Kidney epithelial cell (primary cell): ENCODE measurements at places on chromosomes 16 and 17. TPM values are rescaled to one million over a fixed set of nuclear protein-coding genes. Genes with fewer than 3 reads are reported as not detected.

DNA sequence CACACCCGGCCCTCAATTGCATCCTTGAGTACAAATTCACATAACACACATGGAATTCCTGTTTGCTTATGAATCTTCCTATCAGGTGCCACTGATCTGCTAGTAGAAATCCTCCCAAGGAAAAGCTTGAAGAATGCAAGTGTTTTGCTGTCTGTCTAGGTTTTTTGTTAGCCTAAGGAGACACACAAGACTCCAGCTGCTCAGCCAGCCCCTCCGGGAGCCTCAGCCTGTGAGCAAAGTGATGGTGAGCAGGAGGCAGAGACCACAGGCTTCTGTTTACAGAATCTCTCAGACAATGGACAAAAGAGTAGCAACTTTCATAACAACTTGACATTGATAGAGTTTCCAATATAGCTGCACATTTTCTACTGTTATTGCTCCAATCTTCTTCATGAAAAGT is 18.4 kb upstream of the PRKCA start:
- no peak for DNase-seq

DNA sequence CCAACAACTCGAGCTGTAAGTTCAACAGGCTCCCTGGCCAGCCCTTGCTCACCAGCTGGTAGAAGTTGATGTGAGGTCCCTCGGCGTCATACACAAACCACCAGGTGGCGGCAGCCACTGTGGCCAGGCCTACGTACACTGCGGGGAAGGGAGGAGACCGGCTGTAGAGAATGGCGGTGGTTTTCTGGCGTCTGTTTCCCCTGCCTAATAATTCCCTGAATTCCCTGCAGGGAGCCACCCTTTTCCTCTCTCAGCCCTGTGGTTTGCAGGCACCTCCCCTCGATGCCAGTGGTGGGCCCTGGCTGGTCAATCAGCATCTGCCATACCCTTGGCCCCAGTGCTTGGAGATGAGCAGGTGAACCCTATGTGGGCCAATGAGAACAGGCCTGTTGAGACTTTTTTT is 18.9 kb upstream of the P2RX1 start:
- peak; percentile 21 for DNase-seq

DNA sequence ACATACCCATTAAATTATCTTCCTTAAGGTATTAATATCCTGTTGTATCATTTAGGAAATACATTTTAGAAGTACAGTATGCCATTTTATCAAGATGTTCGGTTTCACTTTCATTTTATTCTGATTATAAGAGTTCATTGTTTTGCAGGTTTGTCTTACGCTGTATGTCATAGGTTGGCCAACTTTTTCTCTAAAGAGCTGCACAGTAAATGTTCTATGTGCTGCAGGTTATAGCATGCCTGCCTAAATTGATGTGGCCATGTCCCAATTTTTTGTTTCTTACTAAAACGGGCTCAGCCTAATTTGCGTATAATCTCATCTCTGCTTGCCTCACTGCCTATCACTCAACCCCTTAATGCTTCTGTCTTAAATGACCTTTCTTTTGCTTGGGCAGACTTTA is 126.4 kb downstream of the USP22 start:
- DNase-seq = no peak

DNA sequence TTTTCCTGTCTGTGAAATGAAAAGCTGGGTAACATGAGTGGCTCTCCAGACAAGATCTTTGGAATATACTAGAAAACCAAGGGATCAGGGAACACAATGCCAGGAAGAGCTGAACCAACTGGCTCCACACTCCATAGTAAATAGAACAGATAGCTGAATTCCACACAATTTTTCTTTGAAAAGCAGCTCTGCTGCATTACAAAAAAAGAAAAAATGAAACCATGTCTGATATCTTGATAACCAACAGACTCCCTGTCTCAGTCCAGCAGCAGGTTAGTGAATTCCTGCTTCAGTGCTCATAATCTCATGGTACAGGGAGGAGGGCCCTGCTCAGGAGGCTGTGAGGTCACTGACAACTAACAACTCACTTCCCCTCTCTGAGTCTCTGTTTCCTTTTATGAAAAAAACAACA is 97.1 kb downstream of the CDH11 start:
- no peak for DNase-seq

DNA sequence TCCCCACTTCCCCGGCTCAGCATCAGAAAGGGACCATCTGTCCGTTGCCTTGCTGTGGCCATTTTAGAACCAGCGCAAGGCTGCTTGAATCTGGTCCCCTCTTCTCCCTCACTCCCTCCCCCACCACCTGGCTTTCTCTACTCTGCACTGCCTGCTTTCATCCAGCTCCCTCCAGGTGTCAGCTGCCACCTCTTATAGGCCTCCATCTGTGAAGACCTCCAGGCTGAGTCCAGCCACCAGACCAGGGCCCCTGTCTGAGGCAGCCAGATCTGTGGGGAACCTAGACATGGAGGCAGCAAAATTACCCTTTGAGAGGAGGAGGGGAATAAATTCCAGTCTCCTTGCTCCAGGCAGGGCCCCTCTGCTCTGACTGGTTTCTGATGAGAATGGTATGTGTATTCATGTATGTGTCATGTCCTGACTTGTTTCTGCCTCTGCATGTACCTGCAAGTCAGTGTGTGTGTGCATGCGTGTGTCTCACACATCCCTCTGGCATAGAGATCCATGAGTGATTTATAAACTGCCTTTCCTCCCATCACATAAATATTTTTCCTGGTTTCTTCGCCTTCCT is 21.1 kb downstream of the MINK1 start:
- no peak for DNase-seq

Gene TLK2
- total RNA-seq = 32.9 and 50.0 TPM in 2 replicates

GRCh38 chr16:3937066-3937875 is 56.8 kb upstream of the CREBBP start:
- no peak for DNase-seq

DNA sequence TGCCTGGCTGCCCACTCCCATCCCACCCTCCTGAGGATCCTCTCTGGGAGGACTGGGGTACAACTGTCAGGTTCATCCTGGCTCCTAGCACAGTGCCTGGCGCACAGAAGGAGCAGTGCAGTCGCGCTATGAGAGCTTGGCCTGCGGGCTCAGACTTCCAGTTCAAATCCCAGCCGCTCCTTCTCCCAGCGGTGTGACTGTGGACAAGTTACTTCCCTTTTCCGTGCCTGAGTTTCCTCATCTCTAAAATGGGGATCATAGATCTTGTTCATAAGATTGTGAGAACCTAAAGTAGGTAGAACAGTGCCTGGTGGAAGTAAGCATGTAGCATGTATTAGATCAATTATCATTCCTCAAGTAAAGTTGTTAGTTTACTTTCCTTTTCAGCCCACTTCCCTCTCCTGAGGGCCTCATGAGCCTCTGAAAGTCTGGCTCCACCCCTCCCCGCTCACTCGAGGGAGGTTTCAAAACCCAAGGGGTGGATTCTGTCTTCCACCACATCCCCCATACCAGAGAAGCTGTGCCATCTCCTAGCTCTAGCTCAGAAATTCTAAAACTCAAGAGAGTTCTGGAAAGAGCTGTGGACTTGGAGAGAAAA is 19.9 kb upstream of the COL1A1 start:
- DNase-seq = no peak

DNA sequence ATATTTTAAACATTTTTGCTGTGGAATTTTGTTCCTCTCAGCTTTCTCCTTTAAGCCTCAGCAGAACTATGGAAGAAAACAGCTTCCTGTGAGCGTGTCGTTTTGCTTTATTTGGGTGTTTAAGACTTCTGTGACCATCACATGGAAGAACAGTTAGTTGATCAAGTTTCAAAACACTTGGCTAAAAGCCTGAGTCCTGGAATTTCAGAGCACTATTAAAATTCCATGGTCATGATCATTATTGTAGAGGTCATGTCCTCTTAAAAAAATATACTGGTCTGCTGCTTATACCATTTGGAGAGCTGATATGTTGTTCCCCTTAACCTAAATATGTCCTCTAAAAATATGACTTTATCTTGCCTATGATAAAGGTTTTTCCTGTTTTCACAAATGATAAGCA is 12.6 kb upstream of the CDR2 start:
- peak; percentile 51 for DNase-seq

Gene TBC1D26
- total RNA-seq = not detected in 2 replicates

DNA sequence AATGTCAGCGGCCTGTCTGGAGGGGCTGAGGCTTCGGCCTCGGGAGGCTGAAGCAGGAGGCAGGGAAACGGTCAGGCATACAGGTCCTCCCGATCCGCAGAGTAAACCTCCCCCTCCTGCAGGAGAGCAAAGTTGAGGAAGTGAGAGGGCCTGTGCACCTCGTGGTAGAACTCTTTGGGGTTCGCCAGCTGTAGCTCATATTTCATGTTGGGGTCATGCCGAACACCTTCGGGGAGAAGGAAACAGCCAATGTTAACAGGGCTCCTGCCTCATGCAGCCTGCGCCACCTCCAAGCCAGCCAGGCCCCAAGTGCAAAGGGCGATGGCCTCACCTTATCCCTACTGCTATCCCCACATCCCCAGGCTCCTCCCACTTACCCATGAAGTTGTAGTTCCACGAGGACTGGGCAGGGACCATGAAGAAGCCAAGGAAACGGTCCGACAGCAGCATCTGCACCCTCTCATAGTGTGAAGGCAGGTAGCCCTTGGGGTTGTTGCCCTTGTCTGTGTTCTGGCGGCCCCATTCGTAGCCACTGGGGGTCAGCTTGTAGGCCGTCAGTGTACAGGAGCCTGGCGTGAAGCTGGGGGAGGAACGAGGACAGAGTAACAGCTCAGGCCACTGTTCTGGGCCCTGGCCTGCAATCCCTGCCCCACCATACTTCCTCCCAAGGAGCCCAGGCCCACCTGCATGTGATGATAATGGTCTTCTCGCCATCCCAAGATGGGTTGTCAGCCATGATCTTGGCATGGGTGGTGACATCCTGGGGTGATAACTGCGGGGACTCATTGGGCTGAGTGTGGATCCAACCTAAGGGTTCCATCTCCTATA is 1.3 kb upstream of the RILP start:
- DNase-seq = no peak

DNA sequence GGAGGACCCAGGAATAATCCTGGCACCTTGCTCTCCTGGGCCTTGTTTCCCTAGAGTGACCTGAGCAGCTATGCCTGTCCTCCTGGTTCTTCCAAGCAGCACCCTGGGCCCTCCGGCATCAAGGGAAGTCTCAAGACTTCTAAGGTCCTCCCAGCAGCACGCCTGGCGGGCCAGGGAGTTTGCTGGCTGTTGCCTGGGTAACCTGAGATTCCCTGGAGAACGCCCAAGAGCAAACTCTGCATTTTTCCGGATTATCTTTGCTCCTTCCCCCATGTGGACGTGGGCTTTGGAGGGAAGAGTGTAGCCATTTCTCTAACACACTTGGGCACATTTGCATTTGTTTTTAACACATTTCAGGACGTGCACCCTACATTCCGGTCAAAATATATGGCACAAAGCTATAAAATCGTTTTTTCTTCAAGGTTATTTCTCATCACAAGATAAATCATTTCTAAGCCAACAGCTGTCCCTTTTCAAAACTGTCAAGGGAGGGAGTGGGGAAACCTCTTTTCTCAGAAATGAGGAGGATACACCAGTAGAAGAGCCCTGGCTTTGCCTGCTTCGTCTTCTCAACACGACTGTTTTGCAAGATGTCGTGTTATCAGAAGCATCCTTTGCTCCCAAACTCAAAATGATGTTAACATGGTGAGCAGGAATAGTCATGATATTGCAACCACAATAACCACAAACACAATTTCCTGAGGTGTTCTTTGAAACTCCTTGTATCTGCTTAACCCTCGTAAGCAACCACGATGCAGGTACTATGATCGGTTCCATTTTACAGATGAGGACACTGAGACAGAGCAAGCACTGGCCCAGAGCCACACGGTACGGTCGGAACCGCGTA is 116.5 kb downstream of the ADCY9 start:
- DNase-seq = no peak

- DNase-seq = no peak
Observed at GRCh38 chr16:50684823-50685461, 3.8 kb upstream of the SNX20 start.

GRCh38 chr16:58478427-58478826 is 21.5 kb upstream of the NDRG4 start:
- no peak for DNase-seq

GRCh38 chr16:20865420-20866131 is 34.6 kb downstream of the DCUN1D3 start:
- no peak for DNase-seq

Gene DPEP3
- not detected in 2 replicates for total RNA-seq

DNA sequence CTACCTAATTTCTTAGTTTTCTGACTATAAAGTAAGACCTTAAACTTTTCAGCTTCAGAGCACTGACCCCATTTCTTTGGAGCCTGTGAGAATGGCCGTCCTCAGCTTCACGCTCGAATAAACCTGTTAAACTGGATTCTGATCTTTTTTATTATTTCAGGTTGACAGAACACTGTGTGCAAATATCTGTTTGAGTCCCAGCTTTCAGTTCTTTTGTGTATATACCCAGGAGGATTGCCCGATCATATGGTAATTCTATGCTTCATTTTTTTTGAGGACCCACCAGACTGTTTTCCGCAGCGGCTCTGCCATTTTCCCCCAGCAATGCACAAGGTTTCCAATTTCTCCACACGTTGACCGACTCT is 19.8 kb upstream of the KCNH6 start:
- no peak for DNase-seq

GRCh38 chr16:58389724-58390123 is 2.5 kb upstream of the GINS3 start:
- DNase-seq = no peak

- DNase-seq = no peak
Observed at GRCh38 chr17:28846231-28846630, 3.6 kb upstream of the FAM222B start.

Gene ATAD5
- total RNA-seq = 2.8 and 3.8 TPM in 2 replicates

GRCh38 chr17:28293994-28294393 is 25.0 kb upstream of the TMEM97 start:
- DNase-seq = no peak

GRCh38 chr16:69482410-69482991 is 58.1 kb downstream of the CYB5B start:
- DNase-seq = no peak

DNA sequence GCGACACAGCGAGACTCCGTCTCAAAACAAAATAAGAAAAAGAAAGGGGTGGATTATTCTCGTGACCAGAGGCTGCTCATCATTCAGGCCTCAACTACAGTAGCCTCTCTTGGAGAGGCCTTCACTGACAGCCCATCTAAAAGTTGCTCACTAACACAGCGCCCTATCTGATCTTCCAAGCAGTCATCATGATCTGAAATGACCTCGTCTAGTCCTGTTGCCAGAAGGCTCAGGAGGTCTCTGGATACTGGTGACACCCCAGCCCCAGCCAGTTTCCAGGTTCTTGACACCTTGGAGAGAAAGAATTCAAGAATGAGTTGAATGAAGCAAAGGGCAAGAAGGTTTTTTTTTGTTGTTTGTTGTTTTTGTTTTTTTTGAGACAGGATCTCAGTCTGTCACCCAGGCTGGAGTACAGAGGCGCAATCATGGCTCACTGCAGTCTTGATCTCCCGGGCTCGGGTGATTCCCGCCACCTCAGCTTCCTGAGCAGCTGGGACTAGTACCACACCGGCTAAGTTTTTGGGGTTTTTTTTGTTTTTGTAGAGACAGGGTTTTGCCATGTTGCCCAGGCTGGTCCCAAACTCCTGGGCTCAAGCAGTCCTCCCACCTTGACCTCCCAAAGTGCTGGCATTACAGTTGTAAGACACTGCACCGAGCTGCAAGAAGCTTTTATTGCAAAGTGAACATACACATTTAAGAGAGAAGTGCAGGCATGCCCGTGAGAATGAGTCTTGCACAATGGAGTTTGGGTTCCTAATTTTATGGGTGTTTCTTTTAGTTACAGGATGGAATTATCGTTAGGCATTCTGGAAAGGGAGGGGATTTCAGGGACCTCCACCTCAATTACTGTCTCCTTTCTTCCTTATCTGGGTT is 2.7 kb upstream of the ZC3H7A start:
- DNase-seq = no peak

GRCh38 chr16:4639899-4640509 is 15.4 kb downstream of the MGRN1 start:
- DNase-seq = no peak
